M059J (cell line): ENCODE measurements at places on chromosomes 4 and X. TPM values are rescaled to one million over a fixed set of nuclear protein-coding genes. Genes with fewer than 3 reads are reported as not detected.

Gene RNF150
- total RNA-seq = 1.8 and 4.0 TPM in 2 replicates

Gene MAGEA10
- total RNA-seq = 3.9 and 4.5 TPM in 2 replicates

- DNase-seq = no peak
Observed at GRCh38 chrX:47587091-47587891, 5.1 kb downstream of the TIMP1 start.

DNA sequence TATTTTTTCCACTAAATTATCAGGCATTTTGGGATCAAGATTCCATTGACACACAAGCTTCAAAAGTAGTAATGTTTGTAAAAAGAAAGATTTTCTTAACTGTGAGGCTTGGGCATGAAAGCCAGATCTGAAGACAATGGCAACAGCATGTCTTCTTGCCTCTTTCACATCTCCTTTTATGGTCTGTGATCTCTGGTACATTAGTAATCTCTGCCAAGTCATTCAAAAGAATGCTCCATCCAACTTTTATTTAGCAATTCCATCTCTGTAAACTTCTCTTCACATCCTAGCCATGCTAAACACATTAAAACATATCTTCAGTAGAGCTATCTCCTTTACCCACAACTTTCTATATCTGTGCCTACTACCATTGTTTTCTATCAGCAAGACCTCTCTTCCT, 465.4 kb downstream of the FAT4 start:
- DNase-seq = no peak

DNA sequence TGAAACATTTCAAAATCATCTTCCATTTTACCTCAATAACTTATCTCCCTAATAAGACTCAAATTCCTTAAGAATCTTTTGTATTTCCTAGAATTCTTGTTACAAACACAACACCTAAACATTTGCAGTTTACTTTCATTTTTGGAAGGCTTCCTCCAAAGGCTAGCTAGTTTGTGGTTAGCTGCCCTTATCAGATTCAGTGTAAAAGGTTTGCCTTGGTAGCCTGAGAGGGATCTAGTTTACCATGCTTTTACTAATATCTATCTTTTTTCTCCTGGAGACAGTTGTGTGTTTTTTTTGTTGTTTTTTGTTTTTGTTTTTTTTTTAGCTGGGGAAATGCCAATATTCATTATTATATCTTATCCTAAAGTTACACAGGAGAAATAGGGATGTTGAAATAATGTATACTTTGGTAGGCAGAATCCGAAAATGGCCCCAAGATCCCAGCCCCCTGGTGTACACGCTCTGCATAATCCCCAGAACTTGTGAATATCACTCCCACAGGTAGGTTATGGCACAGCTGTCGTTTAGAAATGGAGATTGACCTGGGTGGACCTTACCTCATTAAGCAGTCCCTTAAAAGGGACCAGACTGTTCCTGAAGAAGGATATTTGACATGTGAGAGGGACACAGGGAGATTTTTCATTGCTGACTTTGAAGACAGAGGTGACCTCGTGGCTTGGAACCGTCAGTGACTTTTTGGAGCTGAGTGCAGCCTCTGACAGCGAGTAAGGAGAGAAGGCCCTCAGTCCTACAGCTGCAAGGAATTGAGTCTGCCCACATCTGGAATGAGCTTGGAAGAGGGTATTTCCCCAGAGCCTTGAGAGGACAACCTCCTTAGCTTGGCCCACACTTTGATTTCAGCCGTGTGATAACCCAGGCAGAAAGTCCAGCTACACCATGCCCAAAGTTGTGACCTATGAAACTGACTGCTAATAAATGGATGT, 33.4 kb downstream of the SEPTIN11 start:
- DNase-seq = peak; percentile 65

GRCh38 chrX:71650333-71650969, 16.9 kb upstream of the LOC101059915 start:
- DNase-seq = peak; percentile 35
